ENCODE measurements at places on chromosomes 1 and 21. TPM values are rescaled to one million over a fixed set of nuclear protein-coding genes. Genes with fewer than 3 reads are reported as not detected.

DNA sequence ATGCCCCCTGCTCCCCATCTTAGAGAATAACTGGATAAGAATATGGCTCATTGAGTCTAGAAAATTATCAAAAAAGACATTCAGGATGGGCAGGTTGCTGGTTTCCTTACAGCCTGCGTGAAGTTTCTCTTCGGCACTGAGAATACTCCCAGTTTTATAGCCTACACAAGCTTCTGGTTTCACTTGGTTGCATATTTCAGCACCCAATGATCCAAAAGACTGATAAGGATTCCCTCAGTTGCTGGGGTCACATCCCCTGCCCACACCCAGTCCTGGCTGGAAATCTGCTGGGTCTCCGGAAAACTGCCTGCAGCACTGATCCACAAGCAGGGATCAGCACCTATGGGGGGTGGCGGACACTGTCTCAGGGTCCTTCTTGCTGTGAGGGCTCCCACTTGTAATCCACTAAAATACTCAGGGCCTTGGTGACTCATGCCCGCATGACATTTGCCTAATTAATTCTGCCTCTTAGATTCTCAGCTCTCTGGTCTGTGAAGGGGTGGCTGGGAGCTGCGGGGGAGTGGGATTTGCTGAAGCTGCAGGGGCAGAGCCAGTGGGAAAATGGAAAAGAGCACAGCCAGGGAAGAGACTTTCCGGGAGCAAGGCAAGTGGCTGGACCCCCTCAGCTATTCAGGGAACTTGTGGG is 142.5 kb downstream of the ZNF648 start:
- no peaks in the 10 kb centered on the region for H3K4me1 ChIP-seq
- H3K36me3 ChIP-seq = no peaks in the 10 kb centered on the region
- no peak overlapping the region for H3K27ac ChIP-seq
- no peak overlapping the region for H3K4me3 ChIP-seq
- no peak for DNase-seq
- H3K27me3 ChIP-seq = no peaks in the 10 kb centered on the region

DNA sequence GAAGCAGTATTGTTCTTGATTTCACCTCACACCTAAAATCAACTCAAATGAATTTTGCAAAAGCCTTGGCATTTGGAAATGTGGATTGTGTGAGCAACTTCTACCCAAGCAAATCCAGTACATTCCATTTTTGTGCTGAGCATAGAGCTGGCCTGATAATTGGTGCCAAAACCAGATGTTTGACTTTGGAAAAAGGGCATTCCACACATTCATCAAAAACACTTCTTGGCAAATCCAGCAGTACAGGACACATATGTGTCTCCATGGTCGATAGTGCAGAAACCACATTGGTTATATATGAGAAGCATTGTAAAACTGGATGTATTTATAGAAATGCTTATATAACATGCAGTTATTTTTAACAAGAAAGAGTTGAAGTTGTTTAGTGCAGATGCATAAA is 210.4 kb downstream of the KCNK2 start:
- H3K4me1 ChIP-seq = no peaks in the 10 kb centered on the region
- H3K4me3 ChIP-seq = no peak overlapping the region
- no peaks in the 10 kb centered on the region for H3K27me3 ChIP-seq

DNA sequence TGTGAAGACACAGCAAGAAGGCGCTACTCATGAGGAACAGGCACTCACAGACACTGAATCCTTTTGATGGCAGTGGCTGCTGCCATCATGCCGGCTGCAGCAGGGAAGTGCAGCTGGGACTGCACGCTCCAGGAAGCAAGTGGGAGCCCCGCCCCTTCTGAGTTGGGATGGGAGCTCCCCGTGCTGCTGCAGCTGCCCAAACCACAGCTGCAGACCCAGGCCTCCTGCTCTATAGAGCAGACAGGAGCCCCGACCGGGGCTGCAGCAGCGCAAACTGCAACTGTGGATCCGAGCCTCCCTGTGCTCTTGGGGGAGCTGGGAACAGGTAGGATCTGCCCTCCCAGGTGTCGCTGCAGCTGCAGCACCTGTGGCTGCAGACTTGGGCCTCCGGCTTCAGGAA is 65.2 kb upstream of the MARK1 start:
- H3K36me3 ChIP-seq = no peaks in the 10 kb centered on the region
- no peaks in the 10 kb centered on the region for H3K27me3 ChIP-seq
- H3K27ac ChIP-seq = no peak overlapping the region
- no peak for DNase-seq
- no peak overlapping the region for H3K4me3 ChIP-seq

GRCh38 chr1:90820745-90821144 is 103.6 kb upstream of the BARHL2 start:
- no peaks in the 10 kb centered on the region for H3K4me1 ChIP-seq
- no peak overlapping the region for H3K4me3 ChIP-seq
- no peak for DNase-seq
- no peaks in the 10 kb centered on the region for H3K27me3 ChIP-seq

DNA sequence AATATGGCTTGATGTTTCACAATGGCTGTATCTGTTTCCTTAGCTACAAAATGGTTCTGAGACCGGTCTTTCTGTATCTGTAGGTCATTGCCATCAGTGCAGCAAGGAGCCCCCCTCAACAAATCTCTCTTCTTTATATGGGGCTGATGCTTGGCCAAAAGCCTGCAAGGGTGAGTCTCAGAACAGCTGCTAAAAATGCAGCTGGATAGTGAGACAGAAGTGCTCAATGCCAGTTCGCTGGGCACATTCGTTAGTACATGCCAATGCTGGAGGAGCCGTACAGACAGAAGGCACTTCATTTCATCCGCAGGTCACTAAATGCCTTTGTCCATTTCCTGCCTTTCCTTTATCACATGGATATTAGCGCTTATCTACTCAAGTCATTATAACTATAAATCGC is 67.3 kb downstream of the RUNX1 start:
- H3K27ac ChIP-seq = no peak overlapping the region
- no peaks in the 10 kb centered on the region for H3K4me1 ChIP-seq
- no peak for DNase-seq
- no peaks in the 10 kb centered on the region for H3K36me3 ChIP-seq

- peaks cover 4% of the 10 kb centered on the region for H3K36me3 ChIP-seq
- H3K27ac ChIP-seq = no peak overlapping the region
- no peak for DNase-seq
- H3K4me3 ChIP-seq = no peak overlapping the region
Observed at GRCh38 chr21:34143685-34144182, 70.4 kb downstream of the MRPS6 start.

GRCh38 chr1:111927652-111928051 is 61.8 kb downstream of the KCND3 start:
- H3K4me1 ChIP-seq = no peaks in the 10 kb centered on the region
- no peak overlapping the region for H3K4me3 ChIP-seq
- DNase-seq = no peak
- H3K36me3 ChIP-seq = no peaks in the 10 kb centered on the region
- H3K27me3 ChIP-seq = no peaks in the 10 kb centered on the region

GRCh38 chr1:101237229-101237837 is 514 bp downstream of the S1PR1 start:
- DNase-seq = no peak
- no peaks in the 10 kb centered on the region for H3K4me1 ChIP-seq
- no peak overlapping the region for H3K27ac ChIP-seq
- H3K36me3 ChIP-seq = no peaks in the 10 kb centered on the region

- no peaks in the 10 kb centered on the region for H3K4me1 ChIP-seq
- no peak overlapping the region for H3K4me3 ChIP-seq
- H3K36me3 ChIP-seq = peaks cover 2% of the 10 kb centered on the region
- DNase-seq = no peak
- H3K27ac ChIP-seq = no peak overlapping the region
Observed at GRCh38 chr21:33732038-33732437, 89.7 kb downstream of the ITSN1 start.

DNA sequence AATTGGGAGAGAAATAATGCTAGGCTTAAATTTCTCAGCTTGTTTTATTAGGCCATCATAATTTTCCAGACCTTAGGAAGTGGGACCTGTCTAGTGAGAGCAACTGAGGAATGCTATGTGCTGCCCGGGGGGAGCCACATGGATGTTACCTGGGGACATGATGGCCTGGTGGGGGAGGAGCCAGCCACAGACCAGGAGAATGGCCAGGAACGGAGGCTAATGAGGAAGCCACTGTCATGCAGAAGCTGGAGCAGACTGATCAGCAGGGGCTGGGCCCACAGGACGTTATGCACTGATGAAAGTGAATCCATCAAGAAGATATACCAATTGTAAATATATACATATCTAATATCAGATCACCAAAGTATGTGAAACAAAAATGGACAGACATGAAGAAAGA is 4.6 kb upstream of the KRTAP10-1 start:
- no peaks in the 10 kb centered on the region for H3K36me3 ChIP-seq
- no peak for DNase-seq
- no peak overlapping the region for H3K4me3 ChIP-seq
- H3K27ac ChIP-seq = no peak overlapping the region
- H3K27me3 ChIP-seq = no peaks in the 10 kb centered on the region
- H3K4me1 ChIP-seq = no peaks in the 10 kb centered on the region

- no peak overlapping the region for H3K4me3 ChIP-seq
- no peaks in the 10 kb centered on the region for H3K36me3 ChIP-seq
- no peaks in the 10 kb centered on the region for H3K4me1 ChIP-seq
Observed at GRCh38 chr21:21907271-21907670, 909.1 kb downstream of the NCAM2 start.

DNA sequence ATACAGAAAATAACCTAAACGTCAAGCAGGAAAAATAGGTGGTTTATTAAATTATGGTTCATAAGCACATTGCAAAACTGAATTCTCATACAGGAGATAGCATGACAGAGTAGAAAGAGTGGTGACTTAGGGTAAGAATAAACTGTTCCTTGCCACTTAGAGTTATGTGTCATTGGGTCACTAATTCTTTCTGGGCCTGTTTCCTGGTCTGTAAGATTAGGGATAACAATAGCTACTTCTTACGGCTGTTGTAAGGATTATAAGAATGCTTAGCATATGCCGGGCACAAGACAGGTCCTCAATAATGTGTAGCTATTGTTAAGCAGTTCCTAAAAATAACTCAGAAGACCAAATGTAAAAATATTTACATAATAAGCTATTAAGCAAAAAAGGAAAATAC is 24.2 kb downstream of the SNRNP40 start:
- H3K27ac ChIP-seq = no peak overlapping the region
- H3K36me3 ChIP-seq = peaks cover 9% of the 10 kb centered on the region
- DNase-seq = no peak
- H3K4me3 ChIP-seq = no peak overlapping the region

- DNase-seq = peak; percentile 75
- no peaks in the 10 kb centered on the region for H3K4me1 ChIP-seq
- H3K27ac ChIP-seq = no peak overlapping the region
- H3K4me3 ChIP-seq = no peak overlapping the region
Observed at GRCh38 chr1:228340686-228341449, 65.8 kb downstream of the TRIM11 start.

GRCh38 chr21:45655124-45655523 is 11.6 kb downstream of the PCBP3 start:
- no peaks in the 10 kb centered on the region for H3K27me3 ChIP-seq
- H3K4me1 ChIP-seq = no peaks in the 10 kb centered on the region
- no peaks in the 10 kb centered on the region for H3K36me3 ChIP-seq
- H3K27ac ChIP-seq = no peak overlapping the region
- no peak overlapping the region for H3K4me3 ChIP-seq

GRCh38 chr1:169113613-169114119 is 7.2 kb downstream of the ATP1B1 start:
- H3K27ac ChIP-seq = no peak overlapping the region
- no peak for DNase-seq
- no peaks in the 10 kb centered on the region for H3K36me3 ChIP-seq
- H3K4me1 ChIP-seq = peaks cover 2% of the 10 kb centered on the region
- H3K27me3 ChIP-seq = no peaks in the 10 kb centered on the region
- no peak overlapping the region for H3K4me3 ChIP-seq

GRCh38 chr1:221881805-221882581 is 140.1 kb upstream of the DUSP10 start:
- no peaks in the 10 kb centered on the region for H3K4me1 ChIP-seq
- H3K27me3 ChIP-seq = no peaks in the 10 kb centered on the region
- H3K27ac ChIP-seq = no peak overlapping the region
- DNase-seq = no peak
- no peak overlapping the region for H3K4me3 ChIP-seq

DNA sequence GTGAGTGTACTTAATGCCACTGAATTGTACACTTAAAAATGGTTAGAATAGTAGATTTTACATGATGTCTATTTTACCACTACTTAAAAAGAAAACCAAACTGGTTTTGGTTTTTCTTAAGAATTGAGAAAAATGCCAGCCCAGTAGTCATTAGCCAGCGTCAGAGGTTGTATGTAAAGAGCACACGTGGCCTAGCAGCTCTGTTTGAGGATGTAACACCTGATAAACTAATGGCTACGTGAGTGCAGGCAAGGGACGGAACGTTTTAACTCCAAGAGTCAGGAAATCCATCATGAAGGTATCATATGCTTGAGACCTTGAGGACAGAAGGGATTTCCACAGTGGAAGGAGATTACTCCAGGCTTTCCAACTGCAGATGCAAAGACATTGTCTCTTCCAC is 223.7 kb downstream of the MRPL39 start:
- H3K4me1 ChIP-seq = no peaks in the 10 kb centered on the region
- DNase-seq = no peak
- no peak overlapping the region for H3K27ac ChIP-seq
- H3K27me3 ChIP-seq = no peaks in the 10 kb centered on the region
- no peak overlapping the region for H3K4me3 ChIP-seq

DNA sequence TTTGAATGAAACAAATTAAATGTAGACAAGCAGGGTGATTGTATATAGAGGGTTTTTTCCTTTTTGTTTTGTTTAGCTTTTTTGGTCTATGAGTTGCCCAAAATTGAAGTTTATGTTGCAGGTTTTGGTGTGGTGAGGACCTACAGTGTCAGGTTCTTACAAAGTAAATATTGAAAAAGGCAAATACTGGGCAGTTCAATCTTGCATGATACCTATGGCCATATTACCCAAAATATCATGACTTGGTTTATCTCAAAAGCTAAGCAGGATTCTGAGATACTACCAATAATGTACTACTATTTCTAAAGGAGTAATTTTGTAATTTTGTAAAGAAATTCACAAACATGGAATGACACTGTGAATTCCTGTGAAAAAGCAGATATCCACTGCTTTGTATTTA is 1.8 kb downstream of the DNAJB4 start:
- H3K27ac ChIP-seq = no peak overlapping the region
- no peak for DNase-seq
- H3K36me3 ChIP-seq = no peaks in the 10 kb centered on the region
- H3K4me3 ChIP-seq = peak overlapping the region; percentile 98
- no peaks in the 10 kb centered on the region for H3K4me1 ChIP-seq

- no peak overlapping the region for H3K4me3 ChIP-seq
- no peak for DNase-seq
- H3K27me3 ChIP-seq = no peaks in the 10 kb centered on the region
- H3K4me1 ChIP-seq = no peaks in the 10 kb centered on the region
- no peak overlapping the region for H3K27ac ChIP-seq
Observed at GRCh38 chr1:86957221-86957620, 42.8 kb downstream of the HS2ST1 start.

The LCE2C gene
- total RNA-seq = not detected

The OR2G6 gene
- total RNA-seq = not detected

The OR10Z1 gene
- not detected for total RNA-seq

The LRRIQ3 gene
- 0.81 TPM for total RNA-seq

The HOOK1 gene
- total RNA-seq = 1.4 TPM

All from aorta (tissue), 5 donors.